ENCODE measurements at places on chromosomes 3 and 15.
A peak's percentile ranks its signal among the peaks of the same experiment; 100 is the strongest.

GRCh38 chr3:58179235-58180098 lies 31.3 kb downstream of the DNASE1L3 start:
- DNase-seq, result no peak

- peak; percentile 2 for DNase-seq
Measured at GRCh38 chr15:76904461-76905012, 603 bp downstream of the SCAPER start.

DNA sequence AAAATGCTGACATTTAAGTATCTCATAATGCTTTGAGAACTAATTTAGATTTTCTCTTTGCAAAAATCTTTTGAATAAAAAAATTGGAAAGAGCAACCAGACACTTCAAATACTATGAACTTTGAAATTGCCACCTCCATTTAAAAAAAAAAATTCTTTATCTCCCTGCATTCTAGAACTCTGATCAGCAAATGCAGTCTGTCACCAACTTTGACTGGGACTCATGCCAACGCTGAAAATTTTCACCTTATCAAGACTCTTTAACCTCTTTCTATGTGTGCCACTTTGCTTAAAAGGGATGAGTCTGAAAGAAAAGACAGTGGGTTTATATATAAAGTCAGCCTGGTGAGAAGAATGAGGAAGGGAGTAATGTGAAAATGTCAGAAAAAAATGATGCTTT lies 191.2 kb upstream of the ARPP21 start:
- no peak for DNase-seq

DNA sequence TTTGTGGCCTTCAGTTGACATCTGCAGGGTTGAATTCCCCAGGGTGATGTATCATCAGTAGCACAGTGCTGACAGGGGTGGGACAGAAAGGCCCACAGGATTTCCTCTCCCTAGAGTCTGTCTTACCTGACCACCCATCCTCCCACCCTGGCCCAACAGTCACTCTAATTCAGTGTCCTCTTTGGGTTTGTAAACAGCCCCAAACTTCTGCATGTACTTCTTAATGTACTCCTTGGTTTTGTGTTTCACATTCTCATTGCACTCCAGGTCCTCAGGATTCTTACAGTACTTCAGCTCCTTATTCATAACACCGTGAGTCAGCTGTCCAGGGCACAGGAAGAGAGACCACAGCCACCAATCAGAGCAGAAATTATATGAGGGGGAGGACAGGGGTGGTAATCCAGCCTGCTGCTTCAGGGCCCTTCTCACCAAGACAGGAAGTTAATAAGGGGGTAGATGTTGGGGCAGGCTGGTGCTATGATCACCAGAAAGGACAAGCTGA lies 37.5 kb downstream of the NBEAL2 start:
- DNase-seq, result no peak

DNA sequence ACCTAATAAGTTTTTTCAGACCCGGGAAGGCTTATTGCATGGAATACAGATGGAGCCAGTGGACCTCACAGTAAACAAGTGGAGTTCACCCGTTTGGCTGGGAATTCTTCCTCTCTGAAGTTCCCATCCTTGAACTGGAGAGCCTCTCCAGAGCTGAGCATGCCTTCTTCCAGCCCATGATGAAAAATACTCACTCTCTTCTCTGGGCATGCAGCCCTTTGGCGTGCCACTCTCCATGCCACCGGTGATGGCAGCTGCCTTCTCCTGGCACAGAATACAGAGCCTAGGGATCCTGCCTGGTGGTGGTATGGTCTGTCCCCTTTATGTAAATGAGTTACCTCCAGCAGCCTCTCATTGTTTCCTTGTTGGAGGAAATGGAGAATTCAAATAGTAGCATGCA lies 150.8 kb downstream of the LEKR1 start:
- DNase-seq, result no peak

DNA sequence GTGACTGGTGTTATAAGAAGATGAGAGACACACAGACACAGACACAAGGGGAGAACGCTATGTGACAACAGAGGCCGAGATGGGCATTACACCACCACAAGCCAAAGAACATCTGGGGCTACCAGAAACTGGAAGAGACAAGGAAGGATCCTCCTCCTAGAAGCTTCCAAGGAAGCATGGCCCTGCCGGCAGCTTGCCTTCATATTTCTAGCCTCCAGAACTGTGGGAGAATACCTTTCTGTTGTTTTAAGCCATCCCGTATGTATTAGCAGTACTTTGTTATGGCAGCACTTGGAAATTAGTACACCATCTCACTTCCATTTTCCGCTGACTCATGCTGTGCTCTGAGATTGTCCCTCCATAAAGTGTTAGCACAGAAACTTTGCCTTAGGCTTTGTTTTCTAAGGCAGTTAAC lies 38.7 kb upstream of the CA12 start:
- DNase-seq, result no peak

- DNase-seq, result no peak
Measured at GRCh38 chr3:130576375-130577266, 59.6 kb downstream of the COL6A6 start.

- no peak for DNase-seq
Measured at GRCh38 chr3:139937674-139938279, 2.8 kb downstream of the CLSTN2 start.

GRCh38 chr3:57582474-57583168 lies 14.5 kb downstream of the ARF4 start:
- no peak for DNase-seq

DNA sequence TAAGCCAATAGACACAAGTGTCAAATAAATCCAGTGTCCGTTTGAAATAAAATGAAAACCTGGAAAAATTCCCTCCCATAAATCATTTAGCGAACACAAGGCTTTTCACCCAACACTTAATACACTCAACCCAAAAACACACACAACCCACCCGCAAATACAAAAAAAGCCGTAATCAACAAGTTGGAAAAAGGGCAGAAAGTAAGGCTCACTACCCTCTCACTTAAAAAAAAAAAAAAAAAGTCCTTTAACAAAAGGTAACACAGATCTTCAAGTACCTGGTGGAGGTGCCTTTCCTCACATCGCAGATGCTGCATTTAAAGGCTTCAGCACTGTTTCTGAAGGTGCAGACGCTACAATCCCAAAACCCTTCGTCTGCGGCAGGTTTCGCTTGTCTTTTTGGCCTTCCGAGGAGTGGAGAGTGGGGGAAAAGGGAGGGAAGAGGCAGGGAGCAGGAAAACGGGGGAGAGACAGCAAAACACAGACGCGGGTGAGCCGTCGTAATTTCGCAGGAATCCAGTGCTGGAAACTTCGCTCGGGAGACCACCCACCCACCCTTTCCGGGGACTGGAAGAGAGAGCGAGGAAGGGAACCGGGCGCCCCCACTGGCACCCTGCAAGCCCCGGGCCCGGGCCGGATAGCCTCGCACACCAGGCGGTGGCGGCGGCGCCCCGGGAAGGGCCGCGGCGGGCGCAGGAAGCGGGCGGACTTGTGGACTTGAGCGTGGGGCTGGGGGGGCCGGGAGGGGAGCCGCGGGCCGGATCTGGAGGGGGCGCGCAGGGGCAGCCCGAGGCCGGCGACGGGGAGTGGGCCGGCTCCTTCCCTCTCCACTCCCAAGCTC lies 401.8 kb downstream of the SHQ1 start:
- no peak for DNase-seq

GRCh38 chr3:160400702-160401150 lies 1.3 kb downstream of the SMC4 start:
- DNase-seq, result peak; percentile 7

- no peak for DNase-seq
Measured at GRCh38 chr15:62765916-62766315, 276.6 kb upstream of the TPM1 start.

- DNase-seq, result no peak
Measured at GRCh38 chr15:68085052-68085451, 30.9 kb downstream of the PIAS1 start.

DNA sequence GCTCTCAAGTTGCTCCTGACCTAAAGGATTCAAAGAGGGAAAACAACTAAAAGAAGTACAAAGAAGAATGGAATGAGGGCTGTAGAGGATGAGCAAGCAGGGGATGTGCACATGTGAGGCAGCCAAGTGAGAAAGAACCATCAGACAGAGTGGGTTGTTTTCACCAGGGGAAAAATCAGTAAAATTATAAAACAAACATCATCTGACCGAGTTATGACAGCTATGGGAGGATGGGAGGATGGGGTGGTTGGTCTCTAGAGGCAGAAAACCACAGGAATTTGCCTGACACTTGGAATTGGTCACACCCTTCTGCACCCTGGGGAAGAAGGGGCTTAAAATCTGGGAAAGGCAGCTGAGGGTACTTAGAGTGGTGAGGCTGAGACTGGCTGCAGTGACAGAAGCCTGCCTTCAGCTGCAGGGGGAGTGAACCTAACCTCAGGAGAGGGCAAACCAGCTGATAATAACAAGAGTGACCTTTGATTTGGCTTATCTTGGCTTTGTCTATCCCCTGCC lies 10.1 kb downstream of the ARHGAP31 start:
- no peak for DNase-seq

DNA sequence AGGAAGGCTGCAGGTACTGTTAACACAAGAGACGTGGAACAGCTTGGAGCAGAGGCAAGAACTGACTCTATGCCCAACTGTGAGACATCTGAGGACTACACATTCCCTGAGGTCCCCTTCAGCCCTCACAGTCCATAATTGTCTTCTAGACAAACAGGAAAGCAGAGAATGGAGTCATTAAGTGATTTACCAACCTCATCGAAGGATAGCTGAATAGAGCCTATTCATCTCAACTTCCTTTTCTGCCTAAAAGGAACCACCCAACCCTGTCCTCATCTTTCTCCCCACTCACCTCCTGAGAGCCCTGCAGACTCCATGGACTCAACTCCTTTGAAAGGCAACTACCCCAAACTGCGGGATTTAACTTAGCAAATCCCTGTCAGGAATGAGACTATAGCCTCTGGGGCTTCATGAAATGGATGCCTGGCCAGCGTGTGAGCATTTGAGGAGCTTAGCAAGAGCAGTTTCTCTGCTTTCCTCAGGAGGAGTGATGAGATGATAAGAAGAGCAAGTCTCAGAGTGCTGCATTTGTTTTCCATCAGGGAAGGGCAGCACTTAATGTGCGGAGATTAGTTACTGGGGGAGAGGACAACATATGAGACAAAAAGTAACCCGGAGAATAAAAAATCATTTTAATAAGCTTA lies 61.5 kb upstream of the FILIP1L start:
- no peak for DNase-seq

DNA sequence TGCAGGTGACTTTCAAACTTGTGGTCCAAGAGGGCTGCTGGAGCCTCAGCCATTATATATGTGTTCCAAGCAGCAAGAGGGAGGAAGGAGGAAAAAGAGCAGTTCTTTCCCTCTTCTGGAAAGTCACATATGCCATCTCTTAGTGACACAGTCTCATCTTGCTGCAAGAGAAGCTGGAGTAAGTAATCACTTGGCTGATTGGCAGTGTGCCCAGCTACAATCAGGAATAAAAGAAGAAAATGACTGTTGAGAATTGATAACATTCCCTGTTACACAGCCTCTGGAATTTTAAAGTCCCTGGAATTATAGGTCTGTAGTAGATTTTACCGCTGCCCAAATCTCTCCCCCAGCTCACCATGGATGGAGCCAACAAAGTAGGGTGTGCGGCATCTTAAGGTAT lies 31.4 kb upstream of the LYZL4 start:
- DNase-seq, result no peak

GRCh38 chr3:178655488-178655887 lies 119.3 kb downstream of the KCNMB2 start:
- DNase-seq, result no peak

GRCh38 chr15:33309602-33310276 lies 1.0 kb upstream of the RYR3 start:
- no peak for DNase-seq
